ENCODE measurements at places on chromosomes 5 and 9.

DNA sequence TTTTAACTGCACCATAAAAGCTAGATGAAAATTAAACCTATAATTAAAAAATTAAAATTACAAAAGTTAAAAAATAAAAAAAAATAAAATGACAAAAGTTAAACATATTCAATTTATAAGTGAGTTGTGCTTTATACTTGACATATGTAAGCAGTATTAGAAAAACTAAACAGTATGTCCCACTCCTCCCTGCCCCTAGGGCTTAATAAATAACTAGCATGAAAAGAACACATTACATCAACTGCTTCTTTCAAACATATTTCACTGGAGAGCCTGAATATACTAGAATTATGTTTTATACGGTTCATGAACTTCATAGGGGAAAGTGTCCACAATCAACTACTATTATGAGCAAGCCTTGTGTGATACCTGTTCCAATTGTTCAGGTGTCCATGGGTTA lies 47.6 kb downstream of the ECPAS start:
- DNase-seq, result no peak

DNA sequence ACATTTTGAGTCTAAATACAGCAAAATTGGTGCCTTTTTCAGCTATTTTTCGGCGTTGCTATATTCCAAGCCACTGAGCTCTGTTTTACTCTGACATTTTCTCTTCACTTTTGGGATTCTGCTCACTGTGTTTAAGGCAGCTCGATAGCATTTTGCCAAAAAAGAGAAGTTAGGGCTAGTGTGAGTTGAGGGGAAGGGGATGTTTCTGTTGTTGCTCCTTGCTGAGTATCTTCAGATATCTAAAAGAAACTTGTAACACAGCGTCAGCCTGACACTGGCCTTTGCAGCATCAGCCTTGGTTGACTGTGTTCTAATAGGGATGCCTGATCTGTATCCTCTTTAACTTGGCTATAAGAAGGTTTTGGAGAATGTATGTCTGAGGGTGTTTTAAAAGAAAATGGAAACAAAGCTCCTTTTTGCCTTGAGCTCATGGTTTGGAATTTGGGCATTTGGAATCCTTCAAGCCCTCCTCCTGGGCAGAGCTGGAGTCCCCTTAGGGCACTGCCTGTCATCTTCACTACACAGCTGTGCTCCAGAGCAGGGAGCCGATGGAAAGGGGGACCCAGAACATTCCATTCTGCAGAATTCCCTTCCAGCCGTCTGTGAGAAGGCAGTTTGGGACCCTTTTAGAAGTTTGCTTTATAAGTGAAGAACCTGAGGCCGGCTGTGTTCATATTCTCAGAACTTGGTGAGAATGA lies 63.0 kb downstream of the EXOSC2 start:
- no peak for DNase-seq

- no peak for DNase-seq
Observed at GRCh38 chr5:33105521-33105941, 335.2 kb upstream of the TARS1 start.

DNA sequence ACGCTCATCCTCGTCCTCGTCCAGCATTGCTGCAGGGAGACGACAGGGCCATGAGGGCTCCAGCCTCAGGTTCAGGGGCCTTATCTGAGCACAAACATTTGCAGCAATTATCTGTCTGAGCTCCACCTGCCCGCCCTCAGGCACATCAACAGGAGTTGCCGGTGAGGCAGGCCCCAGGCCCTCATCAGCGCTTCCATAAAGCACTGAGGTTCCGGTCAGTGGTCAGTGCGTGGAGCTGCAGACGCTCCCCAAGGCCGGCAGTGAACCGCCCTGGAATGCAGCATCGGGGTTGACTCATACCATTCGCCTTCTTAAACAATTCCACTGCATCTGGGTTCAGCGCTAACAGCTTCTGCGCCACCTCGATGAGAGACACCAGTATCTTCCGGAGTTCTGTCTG lies 15.2 kb downstream of the UBAC1 start:
- no peak for DNase-seq

DNA sequence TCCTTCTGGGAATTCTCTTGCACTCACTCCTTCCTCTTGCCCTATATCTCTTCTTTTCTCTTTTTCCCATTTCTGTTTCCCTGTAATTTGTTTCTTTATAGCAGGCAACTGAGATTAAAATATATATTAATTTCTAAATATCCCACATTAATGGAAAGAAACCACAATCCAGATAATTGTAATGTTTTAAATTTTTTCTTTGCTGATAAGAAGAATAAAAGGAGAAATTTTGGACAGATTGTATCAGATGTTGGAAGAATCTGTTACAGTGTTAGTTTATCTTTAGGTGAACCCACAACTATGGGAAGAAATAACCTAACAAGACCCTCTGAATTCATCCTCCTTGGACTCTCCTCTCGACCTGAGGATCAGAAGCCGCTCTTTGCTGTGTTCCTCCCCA lies at the start of gene OR1L1:
Gene OR1L1 (plus strand): TSS at position 301 of the 400 bp plus-strand sequence. CDS start 0 bp downstream, at position 301.
- no peak for DNase-seq

DNA sequence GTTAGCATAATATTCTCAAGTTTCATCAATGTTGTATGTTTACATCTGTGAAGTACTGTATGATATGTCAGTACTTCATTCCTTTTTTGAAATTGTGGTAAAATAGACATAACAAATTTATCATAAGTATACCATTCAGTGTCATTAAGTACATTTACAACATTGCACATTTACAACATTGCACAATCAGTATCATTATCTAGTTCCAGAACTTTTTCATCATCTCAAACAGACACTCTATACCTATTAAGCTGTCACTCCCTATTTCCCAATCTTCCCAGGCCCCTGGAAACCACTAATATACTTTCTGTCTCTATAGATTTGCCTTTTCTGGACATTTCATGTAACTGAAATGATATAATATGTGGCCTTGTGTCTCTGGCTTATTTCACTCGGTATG lies 75.1 kb upstream of the ATG10 start:
- DNase-seq, result no peak

GRCh38 chr5:89904442-89904841 lies 505.1 kb downstream of the CETN3 start:
- no peak for DNase-seq

DNA sequence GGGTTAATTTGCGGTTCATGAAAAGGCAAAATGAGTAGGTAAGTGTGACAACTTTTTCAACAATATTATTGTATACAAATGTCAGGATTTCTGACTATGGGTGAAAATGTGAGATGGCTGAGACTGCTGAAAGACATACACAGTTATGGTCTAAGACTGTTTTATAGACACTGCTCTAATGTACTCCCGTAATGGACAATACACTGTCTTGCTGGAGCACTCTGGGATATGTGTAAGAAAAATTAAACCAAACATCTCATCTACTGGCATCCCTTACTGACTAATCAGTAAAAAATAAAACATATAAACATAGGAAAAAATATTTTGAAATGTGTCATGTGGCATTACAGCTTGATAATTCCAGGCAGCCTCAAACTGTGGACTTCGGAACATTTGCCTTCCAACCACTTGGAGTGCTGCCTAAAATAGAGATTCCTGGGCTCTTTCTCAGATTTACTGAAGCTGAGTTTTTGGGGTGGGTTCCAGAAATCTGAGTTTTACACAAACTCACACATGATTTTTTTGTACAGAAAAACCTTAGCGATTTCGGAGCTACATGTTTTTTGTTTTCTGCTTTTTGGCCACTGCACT lies 233.9 kb upstream of the TBCA start:
- DNase-seq, result no peak

- DNase-seq, result no peak
Observed at GRCh38 chr5:59245198-59245597, 648.3 kb downstream of the PDE4D start.

- no peak for DNase-seq
Observed at GRCh38 chr5:14039063-14039462, 94.6 kb upstream of the DNAH5 start.

DNA sequence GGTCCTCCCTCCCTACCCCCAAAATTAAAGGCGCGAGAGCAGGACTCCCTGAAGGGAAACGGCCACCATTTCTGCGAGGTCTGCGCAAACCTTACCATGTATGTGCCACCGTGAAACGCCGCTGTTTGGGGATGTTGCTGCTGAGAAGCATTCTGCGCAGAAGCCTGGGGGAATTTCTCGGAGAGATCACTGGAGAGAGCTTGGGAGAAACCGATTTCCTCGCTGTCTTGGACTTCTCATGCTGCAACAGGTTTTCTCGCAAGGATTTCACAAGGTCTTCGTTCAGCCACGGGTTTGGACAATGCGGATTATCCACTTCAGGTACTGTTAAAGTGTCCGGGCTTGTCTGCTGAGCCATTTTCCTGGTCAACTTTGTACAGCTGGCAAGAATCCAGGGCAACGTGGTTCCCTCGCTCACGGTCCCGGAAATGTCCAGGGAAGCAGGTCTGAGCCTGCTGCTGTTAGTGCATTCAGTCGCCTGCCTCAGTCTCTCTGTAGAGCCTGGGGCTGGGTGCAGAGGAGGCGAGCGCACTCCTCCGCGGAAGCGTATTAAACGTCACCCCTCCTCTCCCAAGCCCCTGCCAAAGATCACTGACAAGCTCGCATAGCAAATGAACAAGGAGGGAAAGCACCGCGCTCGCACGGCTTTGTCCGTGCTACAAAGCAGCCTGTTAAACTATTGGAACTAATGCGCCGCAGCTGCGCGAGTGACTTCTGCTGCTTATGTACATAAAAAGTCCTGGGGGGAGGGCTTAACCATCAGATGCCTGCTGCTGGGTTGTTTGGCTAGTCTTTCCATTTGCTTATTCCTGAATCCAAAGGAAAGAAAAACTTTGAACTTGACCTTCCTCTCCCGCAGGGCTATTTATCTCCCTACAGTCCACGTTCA lies 125.1 kb downstream of the PDE4D start:
- DNase-seq, result no peak

DNA sequence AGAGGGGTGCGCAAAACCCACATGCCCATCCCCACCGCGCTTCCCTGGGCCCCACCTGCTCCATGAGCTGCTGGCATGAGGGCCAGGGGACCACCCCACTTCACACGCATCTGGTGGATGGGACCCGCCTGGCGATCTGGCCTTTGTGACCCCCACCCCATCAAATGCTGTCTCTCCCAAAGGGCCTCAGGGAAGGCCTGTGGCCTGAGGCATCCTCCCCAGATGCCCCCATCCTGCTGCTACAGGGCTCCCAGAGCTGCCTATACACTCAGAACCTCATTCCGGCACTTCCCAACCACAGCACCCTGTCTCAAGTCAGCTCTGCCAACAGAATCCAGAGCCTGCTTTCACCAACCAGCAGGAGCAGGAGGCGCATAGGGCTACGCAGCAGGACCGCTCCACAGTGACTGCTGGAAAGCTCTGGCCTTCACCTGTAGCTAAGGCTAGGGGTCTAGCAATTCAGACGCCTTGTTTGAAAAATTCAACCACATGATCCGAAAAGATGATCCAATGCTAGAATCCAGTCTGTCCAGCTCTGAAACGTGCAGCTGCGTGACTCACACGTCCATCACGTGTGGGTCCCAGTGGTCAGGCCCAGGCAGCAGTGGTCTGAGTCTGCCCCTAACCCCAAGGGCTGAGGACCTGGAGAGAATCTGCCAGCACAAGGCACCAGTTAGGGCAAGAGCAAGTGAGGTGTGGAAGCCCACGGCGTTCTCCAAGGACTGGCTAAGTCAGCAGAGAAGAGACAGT lies 1.4 kb upstream of the SNAPC4 start:
- no peak for DNase-seq

DNA sequence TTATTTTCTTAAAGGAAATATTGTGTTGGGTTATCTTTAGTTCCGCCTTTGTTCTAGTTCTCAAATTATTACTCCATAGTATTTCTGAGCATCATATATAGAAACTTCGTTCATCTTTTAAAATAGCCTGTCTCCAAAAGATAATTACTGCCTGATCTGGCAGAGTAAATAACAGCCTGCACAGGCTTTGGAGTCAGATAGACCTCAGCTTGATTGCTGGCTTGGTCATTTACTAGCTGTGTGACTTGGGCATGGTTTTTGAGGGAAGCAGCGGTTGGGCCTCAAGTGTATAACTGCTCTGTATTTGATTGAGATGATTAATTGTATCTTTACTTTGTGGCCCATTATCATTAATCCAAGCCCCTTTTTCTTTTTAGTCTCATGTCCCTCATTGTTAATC lies 50.1 kb downstream of the FBXO38 start:
- DNase-seq, result no peak

DNA sequence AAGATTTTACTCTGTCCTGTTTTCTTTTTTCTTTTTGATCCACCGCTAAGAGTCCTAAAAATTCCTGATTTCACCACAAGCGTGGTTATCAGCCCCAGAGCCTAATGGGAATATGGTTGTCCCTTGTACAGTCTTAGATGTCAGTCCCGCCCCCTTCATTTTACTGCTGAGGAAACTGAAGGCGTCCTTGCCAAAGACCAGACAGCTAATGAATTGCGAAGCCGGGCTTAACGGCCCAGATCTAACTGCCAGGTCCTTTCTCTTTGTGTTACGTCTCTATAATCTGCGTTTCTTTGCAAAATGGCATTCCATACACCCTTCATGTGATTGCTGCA lies 497 bp downstream of the NSA2 start:
- no peak for DNase-seq

DNA sequence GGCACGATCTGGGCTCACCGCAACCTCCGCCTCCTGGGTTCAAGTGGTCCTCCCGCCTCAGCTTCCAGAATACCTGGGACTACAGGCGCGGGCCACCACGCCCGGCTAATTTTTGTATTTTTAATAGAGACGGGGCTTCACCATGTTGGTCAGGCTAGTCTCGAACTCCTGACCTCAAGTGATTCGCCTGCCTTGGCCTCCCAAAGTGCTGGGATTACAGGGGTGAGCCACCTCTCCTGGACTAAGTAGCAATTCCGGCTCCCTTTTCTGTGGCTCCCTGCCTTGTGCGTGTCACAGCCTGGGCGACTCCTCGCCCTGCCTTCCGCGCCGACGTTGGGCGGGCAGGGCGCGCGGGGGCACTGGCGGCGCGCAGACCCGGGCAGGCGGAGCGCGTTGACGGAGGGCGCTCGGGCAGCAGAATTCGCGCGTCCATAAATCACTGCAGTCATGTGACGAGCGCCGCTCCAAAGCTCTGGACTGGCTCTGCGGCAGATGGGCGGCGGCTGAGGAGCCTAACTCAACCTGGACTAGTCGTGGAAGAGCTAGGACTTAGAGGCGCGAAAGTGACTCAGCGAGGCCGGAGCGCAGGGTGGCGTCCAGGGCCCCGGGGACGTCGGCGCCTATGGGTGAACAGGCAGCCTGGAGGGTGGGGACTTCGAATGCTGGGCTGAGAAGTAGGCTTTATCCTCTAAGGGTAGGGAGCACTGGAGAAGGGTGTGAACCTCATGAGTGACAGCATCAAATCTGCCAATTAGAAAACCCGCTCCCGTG lies 1.4 kb upstream of the CIZ1 start:
- peak; percentile 30 for DNase-seq
